Astrocyte of the spinal cord (primary cell): ENCODE measurements at places on chromosomes 11 and 22.

DNA sequence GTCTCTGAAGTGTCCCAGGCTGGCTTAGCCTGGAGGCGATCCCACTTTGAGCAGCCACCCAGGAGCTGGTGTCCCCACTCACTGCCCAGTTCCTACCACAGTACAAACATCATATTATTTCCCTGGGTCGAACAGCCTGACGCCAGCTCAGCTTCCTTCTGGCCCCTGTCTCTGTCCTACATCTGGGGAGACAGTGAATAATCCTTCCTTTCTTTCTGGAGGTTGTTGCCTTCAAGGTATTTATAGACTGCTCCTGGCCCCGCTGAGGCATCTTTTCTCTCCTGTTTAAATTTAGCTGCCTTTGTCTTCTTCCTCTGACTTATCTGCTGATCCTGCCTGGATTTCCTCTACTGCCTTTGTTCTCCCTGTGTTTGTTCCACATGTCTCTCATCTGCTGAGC is 56.8 kb upstream of the LRRC55 start:
- no peak for DNase-seq

GRCh38 chr11:59180168-59180776 is 8.3 kb downstream of the DTX4 start:
- no peak for DNase-seq

GRCh38 chr11:61778920-61779650 is 13.3 kb downstream of the TMEM258 start:
- DNase-seq: no peak

DNA sequence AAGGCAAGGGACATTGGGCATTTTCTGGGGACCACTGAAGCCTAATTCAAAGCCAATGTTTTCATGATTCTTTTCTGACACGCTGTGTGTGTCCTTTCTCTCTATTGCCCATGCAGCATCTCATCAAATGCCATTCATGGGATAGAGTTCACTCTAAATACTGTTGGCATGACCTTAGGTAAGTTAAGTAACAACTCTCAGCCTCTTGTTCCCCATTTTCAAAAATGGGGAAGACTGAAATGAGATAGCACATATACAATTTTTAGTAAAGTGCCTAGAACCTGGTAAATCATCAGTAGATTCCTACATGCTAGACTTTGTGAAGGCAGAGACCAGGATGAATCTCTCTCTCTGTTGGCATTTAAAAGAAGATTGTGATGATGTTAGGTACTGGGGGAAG is 12.7 kb upstream of the OR52K2 start:
- DNase-seq: no peak

GRCh38 chr11:104968355-104968855 is at the start of gene CASP4:
Gene CASP4, minus strand, starts transcription at chr11:104968574. Its CDS starts 49 bp downstream, at chr11:104968525.
- peak; percentile 64 for DNase-seq

- DNase-seq: peak; percentile 72
Measured at GRCh38 chr11:2768471-2769408, 68.9 kb upstream of the KCNQ1OT1 start.

DNA sequence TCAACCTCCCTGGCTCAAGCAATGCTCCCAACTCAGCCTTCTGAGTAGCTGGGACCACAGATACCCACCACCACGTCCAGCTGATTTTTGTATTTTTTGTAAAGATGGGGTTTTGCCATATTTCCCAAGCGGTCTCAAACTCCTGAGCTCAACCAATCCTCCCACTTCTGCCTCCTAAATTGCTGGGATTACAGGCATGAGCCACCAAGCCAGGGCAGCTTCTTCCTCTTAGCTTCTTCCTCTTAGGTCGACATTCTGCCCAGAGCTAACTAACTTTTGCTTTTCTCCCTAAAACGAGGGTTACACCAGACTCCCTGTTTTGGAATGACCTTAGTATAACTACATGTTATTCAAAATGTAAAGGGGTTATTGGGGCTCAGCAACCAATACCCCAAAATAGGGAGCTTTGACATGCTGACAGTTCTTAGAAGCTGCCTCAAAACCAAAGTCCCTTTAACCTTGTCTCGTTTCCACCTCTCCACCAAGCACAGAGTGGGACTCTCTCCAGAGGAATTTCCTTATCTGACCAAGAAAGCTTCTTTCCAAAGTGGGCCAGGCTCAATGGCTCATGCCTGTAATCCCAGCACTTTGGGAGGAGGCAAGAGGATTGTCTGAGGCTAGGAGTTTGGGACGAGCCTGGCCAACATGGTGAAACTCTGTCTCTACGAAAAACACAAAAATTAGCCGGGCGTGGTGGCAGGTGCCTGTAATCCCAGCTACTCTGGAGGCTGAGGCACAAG is 7.0 kb downstream of the HPS5 start:
- DNase-seq: no peak

- DNase-seq: peak; percentile 45
Measured at GRCh38 chr11:130156108-130157022, 3.2 kb upstream of the ST14 start.

DNA sequence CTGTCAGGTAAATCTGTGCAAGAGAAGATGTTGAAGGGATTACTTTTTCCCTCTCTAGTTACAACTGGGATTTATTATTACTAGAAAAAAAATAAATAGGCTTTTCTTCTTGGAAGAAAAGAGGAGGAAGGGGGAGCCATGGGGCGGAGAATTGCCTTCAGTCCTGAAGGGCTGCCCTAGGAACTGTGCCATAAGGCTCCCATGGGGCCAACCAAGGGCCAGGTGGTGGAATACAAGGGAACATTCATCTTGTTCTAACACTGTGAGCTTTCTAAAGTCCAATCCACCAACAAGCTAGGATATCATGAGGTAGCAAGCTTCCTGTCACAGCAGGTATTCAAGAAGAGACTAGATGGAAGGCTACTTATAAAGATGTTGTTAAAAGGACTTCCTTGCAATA is 24.8 kb upstream of the NRIP3 start:
- DNase-seq: no peak

- peak; percentile 58 for DNase-seq
Measured at GRCh38 chr11:94175535-94175934, 46.9 kb downstream of the PANX1 start.

GRCh38 chr11:34002420-34002819 is 49.1 kb upstream of the CAPRIN1 start:
- DNase-seq: no peak

GRCh38 chr11:35856756-35857155 is 87.1 kb upstream of the LDLRAD3 start:
- DNase-seq: no peak

DNA sequence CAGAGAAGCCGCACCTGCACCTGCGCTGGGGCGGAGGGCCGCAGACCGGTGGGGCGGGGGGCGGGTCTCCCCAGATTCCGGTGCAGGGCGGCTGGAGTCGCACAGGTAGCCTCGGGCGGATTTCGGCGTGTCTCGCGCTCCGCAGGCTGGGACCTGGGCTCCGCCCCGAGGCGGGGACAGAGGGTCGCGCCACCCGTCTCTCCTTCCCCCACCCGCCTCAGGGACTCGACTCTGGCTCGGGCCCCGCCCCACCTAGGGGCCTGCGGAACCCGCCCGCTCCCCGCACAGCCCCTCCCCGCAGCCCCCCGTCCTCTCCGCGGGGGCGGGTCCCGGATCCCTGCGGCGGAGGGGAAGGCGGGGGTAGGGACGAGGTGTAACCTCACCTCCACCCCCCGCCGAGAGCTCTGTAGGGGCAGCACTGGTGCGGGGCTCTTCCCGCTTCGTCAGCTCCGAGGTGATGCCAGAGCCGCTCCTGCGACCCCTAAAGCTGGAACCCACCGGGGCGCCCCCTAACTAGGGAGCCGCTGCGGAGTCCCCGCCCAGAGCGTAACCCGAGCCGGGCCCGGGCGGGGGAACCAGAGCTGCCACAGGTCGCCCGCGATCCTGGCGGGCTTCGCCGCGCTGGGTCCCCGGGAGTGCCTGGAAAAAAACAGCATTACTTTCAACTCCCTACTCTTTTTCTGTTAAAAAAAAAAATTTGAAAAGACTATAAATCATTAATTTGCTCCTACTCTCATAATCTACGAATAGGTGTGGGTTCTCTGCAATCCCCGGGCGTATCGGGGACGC is at the start of gene SLC29A2:
Gene SLC29A2 (minus strand): TSS at position 134 of the 789 bp plus-strand sequence. CDS start 169 bp downstream, outside the sequence.
- no peak for DNase-seq

DNA sequence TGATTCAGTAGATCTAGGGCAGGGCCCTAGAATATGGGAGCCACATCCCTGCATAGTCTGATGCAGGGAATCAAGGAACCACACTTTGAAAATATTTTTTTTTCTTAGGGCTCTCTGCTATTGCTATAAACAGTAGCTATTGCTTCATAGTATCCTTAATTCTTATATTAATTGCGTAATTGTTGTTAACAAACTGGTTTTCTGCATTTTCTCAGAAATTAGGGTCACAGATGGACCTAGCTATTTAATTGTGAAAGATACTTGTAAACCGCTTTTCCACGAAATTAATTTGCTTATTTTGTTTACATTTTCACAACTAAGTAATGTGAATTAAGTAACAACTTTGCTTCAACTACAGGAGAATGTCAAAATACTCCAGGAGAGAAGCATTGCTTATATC is 34.1 kb downstream of the NAALAD2 start:
- no peak for DNase-seq

DNA sequence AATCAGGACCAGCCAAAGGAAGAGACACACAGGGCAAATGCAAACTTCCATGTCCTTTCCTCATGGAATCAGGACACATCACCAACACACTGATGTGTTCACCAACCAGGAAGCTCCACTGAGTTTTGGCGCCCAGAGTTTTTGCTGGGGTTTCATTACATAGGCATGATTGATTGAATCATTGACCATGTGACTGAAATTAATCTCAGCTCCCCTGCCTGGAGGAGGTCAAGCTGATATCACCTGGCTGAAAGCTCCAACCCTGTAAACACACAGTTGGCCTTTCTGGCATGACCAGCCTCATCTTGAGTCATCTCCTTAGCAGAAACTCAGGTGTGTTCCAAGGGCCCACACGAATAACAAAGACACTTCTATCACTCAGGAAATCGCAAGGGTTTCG is 133.2 kb downstream of the TRIM29 start:
- DNase-seq: no peak
